ENCODE measurements at places on chromosomes 4 and X.

DNA sequence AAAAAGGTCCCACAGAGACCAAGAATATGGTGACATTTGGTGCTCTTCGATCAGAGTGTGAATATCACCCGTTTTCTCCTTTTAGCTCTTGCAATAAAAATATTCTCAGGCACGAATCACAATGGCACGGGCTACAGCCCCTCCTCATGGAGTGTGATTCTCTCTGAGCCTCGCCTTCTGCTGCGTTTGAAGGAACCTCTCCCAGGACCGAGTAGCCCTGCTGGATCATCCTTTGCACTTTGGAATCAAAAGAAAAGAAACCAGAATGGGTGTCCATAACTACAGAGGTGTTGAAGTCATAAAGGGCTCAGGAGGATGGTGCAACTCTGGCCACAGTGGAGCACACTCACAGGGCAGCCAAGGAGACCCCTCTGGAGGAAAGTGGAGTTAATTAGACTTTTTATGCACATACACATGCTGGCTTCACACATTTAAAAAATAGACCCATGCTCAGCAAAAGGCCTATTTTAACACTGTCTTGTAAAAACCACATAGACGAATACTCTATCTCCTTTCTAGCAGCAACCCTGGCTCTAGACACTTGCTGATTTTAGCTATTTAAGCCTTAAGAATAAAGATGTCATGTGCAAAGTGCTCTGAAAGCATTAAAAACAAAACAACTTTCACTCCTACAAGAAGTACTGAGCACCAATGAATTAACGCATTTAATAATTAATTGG is 19.1 kb downstream of the MAML3 start:
- DNase-seq: no peak

DNA sequence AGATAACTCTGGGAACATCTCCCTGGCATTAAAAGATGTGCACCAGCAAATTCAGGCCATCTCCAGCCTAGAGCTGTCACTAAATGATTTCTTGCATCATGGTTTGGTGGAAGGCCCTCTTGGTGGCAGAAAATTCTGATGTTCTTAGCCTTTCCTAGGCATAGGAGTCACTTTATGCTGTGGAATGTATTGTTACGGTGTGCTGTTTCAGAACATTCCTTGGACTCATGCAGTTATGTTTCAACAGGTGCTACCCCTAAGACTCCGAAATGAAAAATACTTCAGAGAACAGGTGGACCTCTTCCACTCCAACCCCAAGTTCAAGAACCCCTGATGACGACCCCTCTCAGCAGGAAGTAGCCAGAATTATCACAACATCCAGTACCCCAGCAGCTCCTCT is 20.3 kb upstream of the PAPSS1 start:
- no peak for DNase-seq

DNA sequence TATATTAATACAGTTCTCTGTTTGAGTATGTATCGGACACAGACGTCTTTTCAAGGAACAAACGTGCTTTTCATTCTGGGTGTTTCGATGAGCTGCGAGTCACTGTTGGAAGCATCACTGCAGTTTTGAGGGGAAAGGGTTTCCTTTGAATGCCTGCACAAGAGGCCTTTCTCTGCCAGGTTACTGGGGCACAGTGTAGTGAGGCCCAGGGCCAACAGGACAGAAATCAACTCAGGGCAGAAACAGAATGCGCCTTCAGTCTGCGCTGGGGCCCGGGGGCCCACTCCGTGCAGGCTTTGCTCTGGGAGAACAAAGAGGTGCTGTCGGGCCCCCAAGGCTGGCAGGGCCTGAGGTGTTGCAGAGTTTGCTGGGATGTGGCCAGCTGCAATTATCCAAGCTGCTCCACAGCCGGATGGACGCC is 2.3 kb upstream of the PPP2R3B start:
- no peak for DNase-seq

GRCh38 chr4:98338761-98339438 is 77.7 kb downstream of the RAP1GDS1 start:
- no peak for DNase-seq

- DNase-seq: no peak
These were observed 97.0 kb upstream of the CCSER1 start for GRCh38 chr4:90030202-90030601.

GRCh38 chr4:87965501-87965975 is 10.0 kb upstream of the SPP1 start:
- no peak for DNase-seq

GRCh38 chr4:34365946-34366345 is 1878.4 kb downstream of the ARAP2 start:
- no peak for DNase-seq

DNA sequence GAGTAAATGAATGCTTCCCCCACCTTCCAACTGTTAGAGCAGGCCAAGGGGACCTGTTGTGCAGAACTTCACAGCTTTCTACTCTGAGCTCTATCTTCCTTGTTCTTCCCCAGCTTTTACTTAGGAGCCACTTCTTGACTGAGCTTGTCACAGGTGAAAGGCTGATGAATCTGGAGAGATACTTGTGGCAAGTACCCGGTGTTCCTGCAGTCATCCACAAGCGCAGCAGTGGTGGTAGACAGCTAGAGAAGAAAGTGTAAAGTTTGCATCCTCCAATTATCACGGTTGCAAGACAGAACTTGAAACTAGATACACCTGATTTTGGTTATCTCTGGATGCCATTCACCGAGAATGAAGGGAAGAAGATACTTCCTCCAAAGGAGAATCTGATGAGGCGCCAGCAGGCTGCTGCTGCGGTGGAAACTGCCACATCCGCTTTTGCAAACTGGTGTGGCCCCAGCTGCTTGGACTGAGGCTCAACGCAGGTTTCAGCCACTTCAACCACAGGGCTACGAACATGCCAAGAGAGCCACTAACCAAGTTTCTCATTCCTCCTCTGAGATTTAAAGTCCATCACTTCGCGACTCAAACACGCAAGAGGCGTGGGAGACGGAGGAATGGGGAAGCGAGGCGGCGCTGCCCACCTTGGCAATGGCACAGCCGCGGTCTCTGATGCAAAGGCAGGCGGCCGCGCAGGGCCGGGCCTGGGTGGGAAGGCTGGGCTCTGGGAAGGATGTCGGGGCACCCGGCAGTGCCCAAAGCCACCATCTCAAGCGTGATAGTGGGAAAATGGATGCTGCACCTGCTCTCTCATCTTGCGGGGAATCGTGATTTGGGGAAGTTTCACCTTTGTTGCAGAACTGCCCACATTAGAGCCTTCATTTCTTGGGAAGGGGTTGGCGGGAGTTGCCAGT is 1.3 kb upstream of the FHIP1A start:
- DNase-seq: no peak

DNA sequence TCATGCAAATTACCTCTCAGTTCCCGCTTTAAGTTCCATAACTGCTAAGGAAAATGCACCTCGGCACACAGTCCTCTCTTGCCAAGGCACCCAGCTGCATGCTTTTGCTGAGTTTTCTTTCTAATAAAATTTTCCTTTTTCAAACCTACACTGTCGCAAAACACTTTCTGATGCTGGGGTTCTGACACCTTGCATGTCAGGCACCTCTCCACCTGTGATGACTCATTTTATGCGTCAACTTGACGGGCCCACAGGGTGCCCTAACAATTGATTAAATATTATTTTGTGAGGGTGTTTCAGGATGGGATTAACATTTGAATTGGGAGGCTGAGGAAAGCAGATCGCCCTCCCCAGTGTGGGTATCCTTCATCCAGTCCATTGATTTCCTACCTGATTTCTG is 291.0 kb upstream of the STS start:
- no peak for DNase-seq

DNA sequence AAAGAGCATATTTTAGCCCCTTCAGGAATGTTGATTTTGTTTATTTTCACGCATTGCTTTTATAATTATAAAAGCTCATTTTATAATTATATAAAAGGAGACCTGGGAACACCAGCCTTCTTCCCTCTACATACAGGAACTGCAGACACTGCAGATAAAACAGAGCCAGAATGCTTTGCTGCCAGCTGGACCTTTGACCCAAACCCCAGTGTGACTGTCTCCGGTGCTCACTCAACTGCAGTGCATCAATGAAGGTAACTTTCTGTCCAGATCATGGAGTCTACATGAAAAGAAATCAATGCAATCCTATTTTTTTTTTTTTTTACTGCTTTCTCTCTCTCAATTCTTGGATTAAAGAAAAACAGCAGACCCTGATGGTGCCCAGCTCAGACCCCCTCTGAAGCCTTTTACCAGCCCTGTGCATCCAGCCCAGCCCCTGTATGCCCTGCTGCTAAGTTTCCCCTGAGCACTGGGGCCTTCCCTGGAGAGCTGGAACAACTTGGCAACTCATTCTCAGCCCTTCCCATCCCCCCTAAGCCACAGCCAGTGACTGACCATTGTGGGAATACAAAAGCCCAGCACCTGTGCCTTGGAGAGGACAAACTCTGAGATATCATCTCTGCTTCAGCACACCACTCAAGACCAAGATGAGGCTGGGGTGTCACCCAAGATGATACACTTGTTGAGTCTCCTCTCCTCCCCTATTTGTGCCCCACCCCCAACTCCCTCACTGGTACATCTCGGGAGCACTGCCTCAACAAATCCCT is 182.1 kb downstream of the EVC2 start:
- no peak for DNase-seq

DNA sequence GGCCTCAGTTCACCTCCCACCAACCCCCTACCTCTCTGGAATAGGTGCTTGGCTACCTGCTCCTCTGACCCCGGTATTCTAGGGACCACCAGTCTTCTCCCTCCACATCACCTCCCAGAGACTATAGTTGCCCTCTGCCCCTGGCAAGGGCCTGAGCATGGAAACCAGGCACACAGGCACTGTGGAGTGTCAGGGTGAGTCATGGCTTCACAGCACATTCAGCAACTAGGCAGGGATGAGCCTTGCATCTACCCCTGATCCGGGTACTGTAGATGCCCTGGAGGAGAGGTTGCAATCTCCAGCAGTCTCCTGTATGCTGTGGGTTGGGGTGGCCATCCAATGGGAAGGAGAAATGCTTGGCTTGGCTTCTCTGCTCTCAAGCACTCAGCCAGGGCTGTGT is 472.7 kb downstream of the IDS start:
- no peak for DNase-seq

All from stimulated activated CD8-positive, alpha-beta memory T cell treated with anti-CD3 and anti-CD28 coated beads, Interleukin-4, amount 100 ng/mL, for 4 hours (primary cell).